ENCODE measurements at places on chromosomes 11 and 22.

DNA sequence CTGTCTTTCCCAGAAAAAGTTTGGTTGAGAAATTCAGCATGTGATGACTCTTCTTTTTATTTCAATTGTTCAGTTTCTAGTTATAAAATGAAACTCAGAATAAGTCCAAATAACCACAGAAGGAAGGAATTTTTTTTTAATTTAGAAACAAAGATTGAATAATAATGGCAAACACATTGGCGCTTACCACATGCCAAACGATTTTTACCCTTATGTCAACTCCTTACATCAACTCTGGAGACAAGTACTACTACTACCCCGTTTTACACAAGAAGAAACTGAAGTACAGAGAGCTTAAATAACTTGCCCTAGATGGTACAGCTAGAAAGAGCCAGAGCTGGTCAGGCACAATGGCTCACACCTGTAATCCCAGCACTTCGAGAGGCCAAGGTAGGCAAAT lies 52.4 kb downstream of the AHNAK start:
- DNase-seq: no peak

DNA sequence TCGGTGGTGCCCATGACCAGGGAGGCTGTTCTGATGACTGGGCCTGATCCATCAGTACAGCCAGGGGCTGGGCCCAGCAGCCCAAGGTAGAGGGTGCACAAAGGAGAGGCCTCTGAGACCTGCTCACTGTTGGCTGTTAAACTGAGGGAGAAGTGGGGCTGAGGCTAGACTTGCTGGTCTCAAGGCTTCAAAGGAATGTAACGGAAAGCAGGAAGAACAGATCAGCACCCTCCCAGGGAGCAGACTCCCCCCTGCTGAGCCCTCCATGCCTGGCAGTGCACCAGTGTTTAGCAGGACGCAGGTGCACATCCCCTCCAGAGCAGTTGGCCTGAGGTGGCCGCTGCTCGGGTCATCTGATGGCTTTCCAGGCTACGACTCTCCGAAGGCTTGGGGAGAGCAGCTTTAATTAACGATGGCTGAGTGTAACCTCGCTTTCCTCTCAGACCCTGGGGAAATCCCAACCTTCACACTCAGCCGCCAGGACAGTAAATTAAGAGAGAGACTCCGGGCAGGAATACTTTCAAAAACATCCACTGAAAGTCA lies 255.7 kb upstream of the NARS2 start:
- no peak for DNase-seq

- DNase-seq: no peak
Observed at GRCh38 chr11:79486242-79486984, 45.6 kb upstream of the TENM4 start.

DNA sequence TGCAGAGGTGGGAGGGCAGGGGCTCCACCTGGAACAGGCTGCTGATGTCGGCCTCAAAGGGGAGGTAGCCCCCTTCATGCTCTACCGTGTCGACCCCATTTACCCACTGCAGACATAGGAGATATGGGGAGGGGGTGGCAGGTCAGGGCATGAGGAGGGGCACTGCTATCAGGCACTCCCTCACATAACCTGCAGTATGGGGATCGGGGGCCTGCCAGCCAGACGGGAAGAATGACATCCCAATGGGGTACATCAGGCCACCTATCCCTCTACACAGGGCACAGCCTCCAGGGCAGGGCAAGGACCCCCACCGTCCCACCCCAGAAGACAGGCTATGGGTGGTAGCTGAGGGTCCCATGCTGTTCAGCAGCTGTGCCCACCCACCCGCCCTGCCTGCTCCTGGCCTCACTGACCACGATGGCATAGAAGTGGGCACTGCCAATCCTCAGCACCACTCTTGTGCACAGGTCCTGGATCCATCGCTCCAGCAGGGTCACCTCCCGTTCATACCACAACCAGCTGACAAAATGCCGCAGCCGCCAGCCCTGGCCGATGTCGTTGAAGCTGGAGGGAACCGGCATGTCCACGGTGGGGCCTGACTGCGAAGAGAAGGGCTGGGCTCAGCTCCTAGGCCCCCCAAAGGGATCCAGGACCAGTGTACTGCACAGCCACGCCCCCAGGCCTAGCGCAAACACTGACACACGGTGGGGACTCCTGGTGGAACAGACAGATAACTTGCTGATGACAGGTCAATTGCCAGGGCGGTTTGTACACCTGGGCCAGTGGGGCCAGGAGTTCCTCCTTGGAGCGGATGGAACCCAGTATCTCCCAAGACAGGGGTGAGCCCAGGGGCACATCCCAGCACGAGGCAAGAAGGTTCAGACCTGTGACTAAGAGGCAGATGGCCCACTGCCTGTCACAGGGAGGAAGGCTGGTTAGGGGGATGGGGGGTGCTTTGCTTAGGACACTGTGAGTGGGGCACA lies 24.1 kb downstream of the RGL4 start:
- no peak for DNase-seq

- DNase-seq: no peak
Observed at GRCh38 chr22:27597703-27598444, 203.7 kb downstream of the MN1 start.

DNA sequence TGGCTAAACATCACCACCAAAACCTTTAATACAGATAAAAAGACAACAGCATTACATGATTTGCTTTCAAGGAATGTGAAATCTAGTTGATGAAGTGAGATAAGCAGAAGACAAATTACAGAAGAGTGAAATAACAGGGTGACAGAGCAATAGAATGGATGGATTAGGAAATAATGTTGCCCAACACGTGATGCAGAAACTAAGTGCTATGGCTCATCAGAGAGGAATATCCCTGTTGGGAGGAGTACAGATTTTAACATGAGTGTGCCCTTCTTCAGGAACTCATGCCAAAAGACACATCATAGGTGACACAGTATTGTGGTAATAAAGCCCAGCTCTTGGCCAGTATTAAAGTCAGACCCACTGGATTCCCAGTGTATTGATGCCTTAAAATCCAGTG lies 176.6 kb upstream of the RAG2 start:
- no peak for DNase-seq

DNA sequence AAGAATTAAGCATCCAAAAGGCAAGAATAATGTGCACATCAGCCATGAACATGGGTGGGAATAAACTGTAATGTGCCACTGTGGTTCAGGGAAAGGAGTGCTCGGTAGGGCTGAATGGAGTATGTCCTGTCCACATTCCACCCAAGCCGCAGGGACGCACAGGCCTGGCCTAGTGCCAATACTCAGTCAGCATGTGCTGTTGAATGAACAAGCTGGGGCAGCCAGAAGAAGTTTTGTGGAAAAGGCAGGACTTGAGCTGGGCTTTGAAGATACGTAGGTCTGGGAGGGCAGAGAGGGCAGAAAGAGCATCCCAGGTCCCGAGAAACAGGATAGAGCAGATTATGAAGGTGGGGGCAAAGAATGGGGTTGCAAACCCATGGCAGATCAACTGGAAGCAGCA lies 60.0 kb upstream of the PLET1 start:
- DNase-seq: no peak

- DNase-seq: no peak
Observed at GRCh38 chr11:40885250-40885954, 574.0 kb downstream of the LRRC4C start.

GRCh38 chr11:113562576-113562975 lies 87.4 kb upstream of the DRD2 start:
- DNase-seq: no peak

DNA sequence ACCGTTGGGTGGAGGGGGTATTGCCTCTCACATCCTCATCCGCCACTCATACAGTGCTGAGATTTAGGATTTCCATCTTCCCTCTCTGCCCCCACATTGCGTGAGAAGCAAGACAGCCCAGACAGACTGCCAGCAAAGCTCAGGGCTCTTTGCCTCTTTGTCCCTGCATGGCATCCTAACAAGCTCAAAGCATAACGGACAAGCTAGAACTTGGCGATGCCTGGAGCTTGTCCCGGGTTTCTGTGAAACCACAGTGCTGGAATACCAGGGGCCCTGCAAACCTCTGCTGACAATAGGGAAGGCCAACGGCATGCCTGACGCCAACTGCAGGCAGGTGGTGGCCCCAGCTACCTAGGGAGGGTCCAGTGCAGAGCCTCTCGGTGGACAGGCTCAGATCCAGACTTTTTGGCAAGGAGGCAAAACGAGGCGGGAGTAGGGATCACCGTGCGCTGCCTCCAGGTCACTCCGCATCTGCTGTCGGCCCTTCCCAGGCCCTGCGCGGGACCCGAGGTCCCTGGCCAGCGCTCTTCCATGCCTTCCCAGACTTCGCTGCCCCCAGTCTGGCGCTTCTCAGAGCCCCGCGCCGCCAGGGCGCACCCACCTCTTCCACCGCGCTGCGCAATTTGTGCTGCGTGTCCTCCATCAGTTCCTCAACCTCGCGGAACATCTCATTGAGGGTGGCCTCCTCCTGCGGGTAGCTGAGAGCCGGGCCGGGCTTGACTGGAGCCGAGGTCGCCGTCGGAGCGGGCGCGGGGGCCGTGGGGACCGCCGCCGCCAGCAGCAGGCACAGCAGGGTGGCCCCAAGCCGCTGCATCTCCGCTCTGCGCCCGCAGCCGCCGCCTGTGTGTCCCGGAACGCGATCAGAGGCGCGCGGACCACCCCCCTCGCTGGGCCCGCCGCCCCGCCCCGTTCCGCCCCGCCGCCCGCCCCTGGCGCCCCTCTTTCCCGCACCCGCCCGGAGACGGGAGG lies at the start of gene DKK3:
Gene DKK3 (minus strand): TSS at position 858 of the 969 bp plus-strand sequence. CDS start 44 bp downstream, at position 814.
- no peak for DNase-seq

DNA sequence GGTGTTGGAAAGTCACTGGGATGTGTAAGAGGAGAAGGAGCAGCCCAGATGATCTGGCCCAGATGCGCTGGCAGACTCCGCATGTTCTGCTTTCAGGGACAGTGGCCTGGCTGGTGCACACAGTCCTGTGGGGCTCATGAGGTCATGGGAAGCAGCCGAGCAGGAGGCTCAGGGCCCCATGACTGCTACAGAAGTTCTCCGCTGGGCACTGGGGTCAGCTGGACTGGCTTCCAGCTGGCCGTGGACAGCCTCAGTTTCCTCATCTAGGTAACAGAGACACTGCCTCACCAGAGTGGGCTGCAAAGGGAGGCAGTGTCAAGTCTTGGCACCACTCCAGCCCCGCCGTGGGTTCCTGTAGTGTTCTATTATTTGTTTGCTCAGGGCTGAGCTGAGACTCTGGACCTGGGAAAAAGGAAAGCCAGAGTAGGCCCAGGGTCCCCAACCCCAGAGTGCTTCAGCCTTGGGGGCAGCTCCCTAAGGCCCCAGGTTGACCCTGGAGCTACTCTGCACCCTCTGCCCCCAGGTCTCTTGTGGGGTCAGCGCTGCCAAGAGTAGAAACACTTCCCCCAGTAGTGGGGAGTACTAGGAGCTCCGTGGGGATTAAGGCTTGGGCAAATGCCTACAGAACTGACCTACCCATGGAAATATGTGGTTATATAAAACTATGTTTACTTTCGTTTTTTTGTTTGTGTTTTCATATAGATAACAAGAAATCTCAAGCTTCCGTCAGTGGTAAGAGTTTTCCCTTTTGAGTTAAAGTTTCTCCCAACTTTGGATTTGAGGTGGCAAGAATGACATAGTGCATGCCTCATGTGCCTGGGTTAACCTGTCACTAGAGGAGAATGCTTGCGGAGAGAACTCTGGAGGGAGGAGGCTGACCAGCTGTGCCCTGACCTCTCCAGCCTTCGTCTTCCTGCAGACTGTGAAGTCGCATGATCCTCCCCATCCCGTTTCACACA lies 45.3 kb downstream of the MED15 start:
- DNase-seq: no peak

DNA sequence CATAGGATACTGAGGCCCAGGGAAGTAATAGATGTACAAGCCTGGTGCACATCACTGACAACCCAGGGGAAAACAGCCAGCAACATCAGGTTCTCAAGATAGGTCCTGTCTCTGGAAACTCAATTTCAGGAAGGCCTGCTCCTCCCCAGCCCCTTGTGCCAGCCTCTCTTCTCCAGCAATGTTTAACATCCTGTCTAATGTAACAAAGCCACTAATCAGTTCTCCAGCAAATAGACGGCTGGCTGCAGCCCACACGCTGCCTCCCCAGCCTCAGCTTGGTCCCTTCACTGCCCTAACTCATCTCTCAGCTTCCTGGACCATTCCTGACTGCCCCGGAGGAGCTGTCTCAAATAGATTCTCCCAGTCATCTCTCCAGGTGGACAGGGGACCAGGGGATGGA lies 37.8 kb downstream of the RPL27A start:
- no peak for DNase-seq

GRCh38 chr11:32575070-32575469 lies 8.6 kb upstream of the EIF3M start:
- no peak for DNase-seq

DNA sequence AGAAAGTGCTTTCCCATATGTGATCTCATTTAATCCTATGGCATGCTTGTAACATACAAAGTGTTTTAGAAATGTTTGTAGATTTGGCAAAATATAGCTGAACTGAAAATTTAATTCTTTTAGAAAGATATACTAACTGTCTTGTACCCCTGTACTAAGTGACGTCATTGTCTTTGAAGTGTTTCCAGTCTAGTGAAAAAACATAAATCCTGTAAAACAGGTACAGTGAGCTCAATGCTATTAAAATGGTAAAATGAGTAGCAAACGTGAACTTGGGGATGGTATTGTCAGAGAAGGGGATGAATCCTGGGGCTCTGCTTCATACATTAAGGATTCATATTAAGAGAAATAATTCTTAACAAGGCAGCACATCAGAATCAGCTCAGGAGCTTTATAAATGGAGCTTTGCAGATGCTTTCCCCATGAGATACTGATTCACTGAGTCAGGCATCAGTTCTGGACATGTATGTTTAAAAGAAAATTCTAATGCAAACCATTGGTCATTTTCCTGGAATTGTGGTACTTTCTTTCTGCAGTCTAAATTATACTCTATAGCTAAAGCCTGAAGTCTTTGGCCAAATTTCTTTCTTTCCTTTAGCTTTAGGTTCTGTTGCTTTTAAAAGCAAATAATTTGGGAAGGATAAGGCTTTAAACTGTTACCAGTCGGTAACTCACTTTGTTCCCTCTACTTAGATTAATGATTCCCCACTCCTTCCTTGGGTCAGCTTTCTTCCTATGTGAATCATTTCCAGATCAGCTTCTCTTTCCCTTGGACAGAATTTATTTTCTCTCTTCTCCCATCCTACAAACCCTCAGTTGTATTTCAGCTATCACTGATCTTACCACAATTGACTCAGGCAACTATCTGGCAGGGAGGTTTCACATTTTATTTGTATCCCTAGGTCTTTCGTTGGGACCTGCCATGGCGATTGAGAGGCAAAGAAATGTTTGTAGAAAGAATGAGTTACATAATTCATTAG lies 57.5 kb upstream of the DDI1 start:
- no peak for DNase-seq

- no peak for DNase-seq
Observed at GRCh38 chr22:24187731-24188644, 6.7 kb downstream of the SUSD2 start.

- no peak for DNase-seq
Observed at GRCh38 chr11:122359081-122359571, 243.1 kb upstream of the BLID start.

GRCh38 chr11:126702165-126702720 lies 298.3 kb downstream of the KIRREL3 start:
- DNase-seq: no peak

- peak; percentile 67 for DNase-seq
Observed at GRCh38 chr11:35040221-35040942, 98.6 kb upstream of the CD44 start.

- no peak for DNase-seq
Observed at GRCh38 chr11:114265122-114265878, 30.9 kb upstream of the NNMT start.

All from effector memory CD4-positive, alpha-beta T cell (primary cell).